Uterus (tissue), 4 donors: ENCODE measurements at places on chromosomes 2 and 18. TPM values are rescaled to one million over a fixed set of nuclear protein-coding genes. Genes with fewer than 3 reads are reported as not detected.

Gene FHOD3
- 13.8 TPM for total RNA-seq

Gene TRIM43
- total RNA-seq: not detected

Gene EPAS1
- total RNA-seq: 241 TPM

Gene KCNF1
- not detected for total RNA-seq

Gene ABCG5
- total RNA-seq: not detected

Gene ASTL
- not detected for total RNA-seq

Gene PLEKHM3
- 21.8 TPM for total RNA-seq

Gene RGPD3
- total RNA-seq: not detected

Gene ATP6V1C2
- total RNA-seq: not detected

Gene MLPH
- 16.5 TPM for total RNA-seq

Gene GPR45
- total RNA-seq: not detected

Gene DIPK1C
- not detected for total RNA-seq

Gene EFR3B
- 6.1 TPM for total RNA-seq

Gene GREB1
- 20.3 TPM for total RNA-seq

Gene KLHL14
- 9.5 TPM for total RNA-seq

Gene RFX8
- total RNA-seq: 1.4 TPM

Gene RAB17
- total RNA-seq: 4.4 TPM

Gene RNF149
- total RNA-seq: 105 TPM

Gene DQX1
- not detected for total RNA-seq

Gene GPATCH11
- total RNA-seq: 4.4 TPM

Gene PSMD14
- total RNA-seq: 69.2 TPM

Gene PKDCC
- total RNA-seq: 181 TPM

Gene PFN4
- 2.0 TPM for total RNA-seq

Gene PDE1A
- total RNA-seq: 13.1 TPM

Gene NEU4
- not detected for total RNA-seq

Gene DNAJC5G
- not detected for total RNA-seq
